Memory B cell (primary cell): ENCODE measurements at places on chromosomes 2 and 18.

- DNase-seq = no peak
These were observed 159.0 kb upstream of the TMEM200C start for GRCh38 chr18:6054256-6054842.

DNA sequence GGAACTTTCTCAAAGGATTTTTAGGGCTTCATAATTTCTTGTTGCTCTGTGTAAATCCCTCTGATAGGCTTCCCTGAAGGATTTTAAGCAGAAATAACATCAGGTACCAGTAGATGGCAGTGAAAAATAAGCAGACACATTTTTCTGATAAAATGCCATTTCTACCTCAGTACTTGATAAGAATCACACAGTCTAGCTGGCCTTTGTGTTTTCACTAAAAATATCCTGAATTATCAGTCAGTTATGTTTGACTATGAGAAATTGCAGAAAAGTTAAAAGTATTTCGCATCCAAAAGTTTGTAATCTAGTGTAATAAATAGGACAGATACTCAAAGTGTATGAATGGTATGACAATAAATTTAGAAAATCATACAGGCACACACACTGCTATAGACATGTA is 68.7 kb downstream of the DNAJC10 start:
- DNase-seq = no peak

GRCh38 chr2:71385012-71385411 is 53.4 kb downstream of the ZNF638 start:
- DNase-seq = no peak

- DNase-seq = peak; percentile 69
These were observed 23.0 kb upstream of the NTSR2 start for GRCh38 chr2:11692966-11693521.

GRCh38 chr2:240453461-240454105 is 18.1 kb downstream of the GPC1 start:
- no peak for DNase-seq

DNA sequence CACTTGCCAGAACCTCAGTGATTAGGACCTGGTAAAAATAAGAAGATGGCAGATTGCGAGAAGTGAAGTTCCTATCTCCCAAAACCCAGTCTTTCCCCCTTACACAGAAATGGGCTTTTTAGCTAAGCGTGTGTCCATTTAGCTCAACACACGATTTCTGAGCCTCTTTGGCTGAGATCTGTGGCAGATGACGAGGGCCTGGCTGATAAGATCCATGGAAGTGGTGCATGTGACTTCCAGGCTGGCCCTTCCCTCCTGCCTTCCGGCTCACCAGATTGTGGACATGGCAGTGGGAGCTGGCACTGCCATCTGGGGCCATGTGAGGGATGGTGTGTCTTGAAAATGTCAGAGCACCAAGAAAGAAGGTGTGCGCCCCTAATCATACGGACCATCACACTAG is 41.0 kb upstream of the ZFP36L2 start:
- DNase-seq = no peak

GRCh38 chr2:38728694-38729093 is 22.5 kb downstream of the SRSF7 start:
- DNase-seq = no peak

GRCh38 chr2:217711188-217711587 is 291.6 kb downstream of the TNS1 start:
- no peak for DNase-seq

- DNase-seq = no peak
These were observed 24.8 kb upstream of the KIDINS220 start for GRCh38 chr2:8862230-8862629.

GRCh38 chr18:24095976-24096375 is 42.9 kb upstream of the CABYR start:
- DNase-seq = no peak

- DNase-seq = no peak
These were observed 92.2 kb upstream of the PID1 start for GRCh38 chr2:229363185-229363814.

DNA sequence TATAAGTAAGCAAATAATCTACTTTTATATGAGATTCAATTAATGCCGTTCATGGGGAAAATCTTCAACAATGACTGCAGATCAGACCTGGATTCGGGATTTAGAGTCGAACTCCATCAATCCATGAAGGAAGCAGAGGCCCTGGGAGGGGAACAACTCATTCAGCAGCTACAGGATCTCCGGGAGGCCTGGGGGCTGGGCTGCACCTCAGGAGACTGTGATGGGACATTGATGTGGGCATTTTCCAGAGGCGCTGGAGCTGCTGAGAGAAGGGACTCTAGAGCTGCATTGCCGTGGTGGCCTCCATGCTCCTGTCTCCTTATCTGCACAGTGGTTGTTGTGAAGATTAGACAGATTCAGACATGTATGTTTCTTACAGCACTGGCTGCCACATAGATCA is 76.9 kb downstream of the MYT1L start:
- DNase-seq = no peak

DNA sequence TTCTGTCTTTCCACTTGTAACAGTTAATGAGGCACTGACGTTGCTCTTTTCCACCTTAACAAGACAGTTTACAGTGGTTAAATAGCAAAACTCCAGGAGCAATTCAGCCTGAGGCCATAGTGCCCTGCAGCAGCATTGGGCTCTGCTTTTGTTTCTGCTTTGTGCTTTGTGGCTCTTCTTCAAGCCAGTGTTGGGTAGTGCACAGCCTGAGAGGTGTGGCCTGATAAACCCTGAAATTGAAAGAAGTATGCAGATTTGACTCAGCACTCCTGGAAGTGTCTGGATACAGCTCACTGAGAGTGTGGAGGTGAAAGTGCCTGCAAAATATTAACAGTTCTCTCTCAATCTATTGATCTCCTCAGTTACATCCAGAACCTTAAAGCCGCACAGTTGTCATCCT is 63.0 kb downstream of the STK25 start:
- no peak for DNase-seq

- no peak for DNase-seq
These were observed 31.4 kb downstream of the NAPG start for GRCh38 chr18:10557085-10557677.

DNA sequence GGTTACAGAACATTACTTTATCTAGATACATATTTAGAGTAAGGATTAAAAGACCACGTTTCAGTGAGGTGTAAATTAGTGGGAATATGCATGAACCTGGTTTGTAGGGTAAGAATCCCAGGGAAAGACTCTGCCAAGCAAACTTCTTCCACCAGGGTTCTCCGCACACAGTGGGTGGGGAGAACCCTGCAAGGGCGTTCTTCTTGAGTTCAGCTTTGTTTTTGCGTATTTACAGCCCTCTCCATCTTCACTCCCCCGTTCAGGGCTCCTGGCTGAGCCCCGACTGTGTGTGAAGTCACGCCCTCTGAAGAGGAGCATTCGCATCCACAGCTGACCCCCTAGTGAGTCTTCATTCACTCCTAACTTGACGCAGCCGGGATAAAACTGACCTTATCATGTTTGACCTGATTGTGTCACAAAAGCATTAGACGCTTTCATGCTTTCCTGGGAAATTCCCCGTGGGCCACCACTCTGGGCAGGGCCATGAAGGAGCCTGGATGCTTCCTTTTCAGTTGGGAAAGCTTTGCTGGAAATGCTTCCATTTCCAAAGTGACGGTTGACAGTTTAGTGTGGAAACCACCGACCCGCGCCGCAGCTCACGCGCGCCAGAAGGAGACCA is 1.0 kb downstream of the ALKAL2 start:
- no peak for DNase-seq

DNA sequence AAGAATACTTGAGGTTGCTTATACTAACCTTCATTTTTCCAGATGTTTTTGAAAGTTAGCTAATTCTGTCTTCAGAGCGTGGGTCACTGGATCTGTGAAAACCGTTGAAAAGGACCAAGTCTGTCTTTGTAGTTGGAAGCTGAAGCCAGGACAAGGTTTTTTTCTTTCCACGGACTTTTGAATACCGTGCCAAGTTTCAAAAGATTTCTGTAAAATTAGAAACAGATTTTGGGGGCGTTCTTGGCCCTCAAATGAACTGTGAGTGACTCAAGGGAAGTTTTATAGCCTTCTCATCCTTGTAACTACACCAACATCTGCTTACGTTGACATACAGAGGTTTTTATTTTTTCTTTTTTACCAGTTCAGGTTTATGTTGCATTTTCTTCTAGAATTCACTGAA is at the start of gene FAP:
Gene FAP (minus strand): TSS at position 152 of the 400 bp plus-strand sequence. CDS start 118 bp downstream, at position 34.
- DNase-seq = no peak

DNA sequence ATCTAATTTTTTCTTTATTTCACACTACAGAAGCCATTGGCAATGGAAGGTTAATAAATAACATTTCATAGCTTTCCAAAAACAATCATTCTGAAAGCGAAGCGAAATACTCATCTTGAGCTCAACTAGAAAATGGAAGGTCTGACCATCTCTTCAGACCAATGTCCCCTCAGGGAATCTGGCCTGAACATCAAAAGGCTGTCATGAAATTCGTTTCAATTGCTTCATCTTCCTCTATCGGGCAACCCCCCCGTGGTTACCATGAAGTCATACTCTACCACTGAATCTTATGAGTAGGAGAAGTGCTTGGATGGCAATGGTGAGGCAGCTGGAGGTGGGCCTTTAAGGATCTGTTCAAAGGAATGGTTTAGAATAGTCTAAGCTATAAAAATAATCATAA is 22.9 kb upstream of the CYTIP start:
- no peak for DNase-seq

DNA sequence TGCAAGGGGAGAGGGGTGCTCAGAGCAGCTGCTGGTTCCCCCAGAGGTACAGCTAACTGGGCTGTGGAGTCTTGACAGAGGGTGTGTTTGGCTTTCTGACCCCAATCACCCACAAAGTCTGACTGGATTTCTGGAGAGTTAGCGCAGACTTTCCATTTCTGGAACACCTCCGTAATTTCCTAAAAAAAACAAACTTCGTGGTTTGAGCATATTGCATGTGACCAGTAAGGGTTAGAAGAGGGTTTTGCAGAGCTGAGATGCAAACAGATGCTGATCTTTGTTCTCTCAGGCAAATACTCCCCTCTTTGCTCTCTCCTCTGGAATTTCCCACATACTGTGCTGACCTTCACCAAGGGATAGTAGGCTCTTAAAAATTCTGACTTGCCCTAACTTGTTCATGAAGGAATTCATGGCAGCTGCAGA is 44.5 kb upstream of the TMEM247 start:
- no peak for DNase-seq

DNA sequence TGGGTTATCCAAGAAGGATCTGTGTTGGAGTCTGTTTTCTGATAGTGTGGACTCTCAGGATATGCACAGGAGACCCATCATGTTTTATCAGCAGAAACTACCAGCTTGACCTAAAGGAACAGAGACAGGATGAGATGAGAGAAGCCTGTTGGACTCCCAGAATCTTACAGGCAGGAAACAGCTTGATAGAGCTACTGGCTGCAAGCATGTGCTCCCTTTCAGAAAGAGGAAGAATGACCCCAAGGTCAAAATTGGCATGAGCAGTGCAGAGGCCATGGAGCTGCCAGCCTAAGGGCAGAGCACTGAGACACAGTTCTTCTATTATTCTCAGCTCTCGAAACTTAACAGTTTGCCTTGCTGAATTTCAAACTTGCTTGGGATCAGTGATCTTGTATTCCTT is 135.2 kb upstream of the NFATC1 start:
- no peak for DNase-seq

GRCh38 chr18:51531501-51531900 is 334.0 kb upstream of the MEX3C start:
- DNase-seq = no peak

- no peak for DNase-seq
These were observed 37.6 kb upstream of the MGAT5 start for GRCh38 chr2:134216152-134216829.

GRCh38 chr18:58195278-58195765 is 151.3 kb downstream of the NEDD4L start:
- peak; percentile 27 for DNase-seq

DNA sequence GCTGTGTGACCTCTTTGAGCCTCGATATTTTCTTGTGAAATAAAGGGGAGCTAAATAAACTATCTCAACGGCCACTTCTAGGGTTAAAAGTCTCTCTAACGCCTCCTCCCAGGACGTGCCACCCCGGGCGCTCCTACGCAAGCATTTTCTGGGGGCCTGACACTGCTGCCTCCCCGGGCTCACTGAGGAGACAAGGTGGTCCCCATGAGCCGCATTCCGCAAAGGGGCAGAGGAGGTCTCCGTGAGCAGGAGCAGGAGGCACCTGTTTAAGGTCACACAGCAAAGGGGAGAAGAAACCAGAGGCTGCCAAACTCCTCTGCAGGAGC is 913 bp upstream of the WNT10A start:
- DNase-seq = no peak

- DNase-seq = no peak
These were observed 15.9 kb upstream of the HAAO start for GRCh38 chr2:42808301-42808700.

- DNase-seq = no peak
These were observed 256.2 kb downstream of the HDAC4 start for GRCh38 chr2:239144713-239144999.

- DNase-seq = no peak
These were observed 47.8 kb downstream of the TMEM163 start for GRCh38 chr2:134670955-134671354.

- no peak for DNase-seq
These were observed 287.9 kb downstream of the ETAA1 start for GRCh38 chr2:67684991-67685390.

DNA sequence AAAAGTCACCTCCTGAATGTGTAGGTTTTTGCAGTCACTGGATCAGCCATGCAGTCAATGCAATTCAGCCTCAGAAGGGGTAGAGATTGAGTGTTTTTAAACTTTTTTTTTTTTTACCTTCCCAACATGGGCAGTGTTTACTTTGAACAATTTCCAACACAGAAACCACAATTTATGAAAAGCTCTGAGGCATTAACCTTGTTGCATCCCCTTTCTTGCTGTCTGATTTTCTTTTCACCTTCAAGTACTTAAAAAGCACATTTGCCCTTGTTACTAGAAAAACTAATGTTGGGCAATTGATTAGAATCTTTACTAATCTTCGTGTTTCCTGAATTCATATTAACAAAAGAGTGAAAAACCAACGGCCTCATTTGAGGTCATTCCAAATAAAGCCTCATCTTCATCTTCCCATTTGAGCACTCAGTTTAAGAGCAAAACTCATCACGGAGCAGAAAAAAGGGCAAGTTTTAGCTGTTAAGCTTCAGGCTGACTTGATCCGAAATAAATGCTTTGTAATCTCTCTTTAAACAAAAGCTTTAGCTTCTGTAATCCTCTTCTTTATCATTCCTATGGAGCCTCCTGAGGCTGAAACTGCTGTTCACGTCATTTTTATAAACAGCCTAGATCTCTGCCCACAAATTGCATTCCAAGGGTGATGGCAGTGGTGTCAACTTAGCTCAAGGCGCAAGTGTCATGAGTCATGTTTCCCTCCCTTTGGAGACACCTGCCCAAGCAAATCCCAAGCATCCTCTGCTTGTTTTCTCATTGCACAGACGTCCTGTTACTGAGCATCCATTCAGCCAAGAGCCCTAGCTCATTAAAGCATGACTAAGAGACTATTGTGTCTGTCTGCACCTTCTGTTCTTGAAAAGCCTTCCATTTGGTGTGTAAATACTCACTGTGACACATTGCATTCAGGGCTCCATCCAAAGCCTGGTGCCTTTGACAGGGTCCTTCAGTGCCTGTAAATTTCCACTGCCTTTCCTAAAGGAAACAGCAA is 107.7 kb downstream of the HNMT start:
- DNase-seq = no peak

DNA sequence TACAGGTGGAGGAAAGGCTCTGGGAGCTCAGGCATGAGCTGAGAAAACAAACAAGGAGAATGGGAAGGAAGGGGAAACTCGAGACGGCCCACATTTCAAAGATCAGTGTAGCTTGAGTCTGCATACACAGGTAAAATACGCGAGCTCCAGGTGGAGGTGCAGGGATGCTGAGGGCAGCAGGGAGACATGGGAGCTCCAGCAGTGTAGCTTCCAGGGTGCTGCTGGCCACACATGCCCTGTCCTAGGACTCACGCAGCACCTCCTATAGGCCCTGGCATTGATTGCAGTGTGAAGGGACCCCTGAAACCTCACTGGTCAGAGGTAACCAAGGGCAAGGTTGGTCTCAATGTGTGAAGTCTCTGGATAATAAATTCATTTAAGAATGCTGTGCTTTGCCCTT is 362.8 kb upstream of the HS6ST1 start:
- no peak for DNase-seq
